CD4-positive, alpha-beta T cell (primary cell): ENCODE measurements at places on chromosomes 13 and 19. TPM values are rescaled to one million over a fixed set of nuclear protein-coding genes. Genes with fewer than 3 reads are reported as not detected.
A peak's percentile ranks its signal among the peaks of the same experiment; 100 is the strongest.

PCP2 gene
- total RNA-seq, result 1.9 TPM

GRCh38 chr19:37938353-37938752 lies 31.3 kb downstream of the SIPA1L3 start:
- no peak for DNase-seq
- H3K4me3 ChIP-seq, result no peak overlapping the region
- H3K27ac ChIP-seq, result no peak overlapping the region
- no peaks in the 10 kb centered on the region for H3K4me1 ChIP-seq
- no peaks in the 10 kb centered on the region for H3K27me3 ChIP-seq

DNA sequence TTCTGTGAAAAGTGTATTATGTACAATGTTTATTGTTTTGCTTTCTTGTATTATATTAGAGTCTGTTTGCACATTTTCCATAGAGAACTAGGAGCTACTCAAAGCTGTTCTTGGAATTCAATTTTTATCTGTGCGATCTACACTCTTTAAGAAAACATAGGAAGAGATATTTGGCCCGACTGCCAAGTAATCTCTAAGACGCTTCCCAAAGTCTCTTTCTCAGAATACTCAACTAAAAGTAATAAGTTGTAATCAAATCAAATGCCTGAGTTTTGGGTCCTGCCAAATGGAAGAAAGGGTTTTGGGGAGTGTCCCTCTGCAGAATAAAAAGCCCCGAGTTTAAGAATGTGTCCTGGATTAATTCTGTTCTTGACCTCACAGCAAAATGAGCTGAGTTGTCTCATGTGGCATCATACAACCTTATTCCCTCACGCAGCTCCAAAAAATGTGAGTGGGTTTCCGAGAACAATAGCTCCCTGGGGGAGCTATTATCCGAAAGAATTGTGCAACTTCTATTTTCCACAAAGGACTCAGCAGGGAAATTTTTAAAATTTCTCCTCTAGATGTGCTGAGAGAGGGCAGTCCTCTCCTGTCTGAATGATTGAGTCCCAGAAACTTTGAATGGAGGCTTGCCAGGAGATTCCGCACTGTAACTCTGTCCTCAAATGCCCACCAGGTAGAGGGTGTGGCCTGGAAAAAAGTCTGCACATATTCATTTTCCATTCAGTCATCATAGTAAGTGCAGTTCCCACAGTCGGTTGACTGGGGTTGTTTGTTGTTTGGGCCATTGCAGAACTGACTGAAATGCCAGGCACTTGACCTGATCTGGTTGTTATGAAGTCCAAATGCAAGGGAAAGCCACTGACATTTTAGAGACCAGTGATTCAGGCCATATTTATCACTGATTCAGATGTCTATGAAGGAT lies 280.0 kb upstream of the SOX21 start:
- peaks cover 13% of the 10 kb centered on the region for H3K27me3 ChIP-seq
- H3K36me3 ChIP-seq, result no peaks in the 10 kb centered on the region

GRCh38 chr19:246551-246950 lies 44.7 kb downstream of the PLPP2 start:
- H3K27me3 ChIP-seq, result no peaks in the 10 kb centered on the region
- H3K4me1 ChIP-seq, result no peaks in the 10 kb centered on the region
- no peak for DNase-seq
- no peak overlapping the region for H3K27ac ChIP-seq
- no peak overlapping the region for H3K4me3 ChIP-seq
- no peaks in the 10 kb centered on the region for H3K36me3 ChIP-seq

DNA sequence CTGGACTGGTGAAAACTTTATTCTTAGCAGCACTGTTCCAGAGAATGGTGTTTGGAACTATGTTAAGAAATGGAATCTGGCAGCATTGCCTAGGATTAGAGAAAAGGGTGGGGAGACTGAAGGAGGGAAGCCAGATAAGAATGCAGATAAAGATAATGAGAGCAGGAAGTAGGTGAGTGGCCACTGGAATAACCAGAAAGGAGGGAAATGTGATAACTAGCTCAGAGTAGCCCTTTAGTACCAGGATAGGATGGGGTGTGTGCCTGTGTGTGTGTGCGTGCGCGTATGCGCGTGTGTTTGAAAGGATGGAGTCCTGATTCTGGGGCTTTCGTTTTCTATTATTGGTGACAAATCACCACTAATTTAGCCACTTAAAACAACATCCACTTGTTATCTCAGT lies 33.4 kb upstream of the FRY start:
- H3K4me3 ChIP-seq, result no peak overlapping the region
- H3K27me3 ChIP-seq, result no peaks in the 10 kb centered on the region
- no peaks in the 10 kb centered on the region for H3K4me1 ChIP-seq
- no peak overlapping the region for H3K27ac ChIP-seq

DNA sequence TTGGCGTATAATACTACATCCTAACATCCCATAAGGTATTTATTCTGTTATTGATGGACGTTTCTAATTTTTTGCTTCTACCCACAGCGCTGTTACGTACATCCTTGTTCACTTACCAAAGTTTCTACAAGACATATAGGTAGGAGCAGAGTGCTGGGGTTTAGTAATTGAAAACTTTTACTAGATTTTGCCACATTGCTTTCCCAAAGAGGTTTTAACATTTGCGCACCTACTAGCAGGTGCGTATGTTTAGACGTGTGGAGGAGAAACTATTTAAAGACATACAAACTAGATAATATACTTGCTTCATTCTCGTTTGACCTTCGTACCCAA lies 559 bp upstream of the RPL21 start:
- peaks cover 23% of the 10 kb centered on the region for H3K4me1 ChIP-seq
- DNase-seq, result no peak
- no peaks in the 10 kb centered on the region for H3K27me3 ChIP-seq
- peak overlapping the region; percentile 69 for H3K4me3 ChIP-seq

DNA sequence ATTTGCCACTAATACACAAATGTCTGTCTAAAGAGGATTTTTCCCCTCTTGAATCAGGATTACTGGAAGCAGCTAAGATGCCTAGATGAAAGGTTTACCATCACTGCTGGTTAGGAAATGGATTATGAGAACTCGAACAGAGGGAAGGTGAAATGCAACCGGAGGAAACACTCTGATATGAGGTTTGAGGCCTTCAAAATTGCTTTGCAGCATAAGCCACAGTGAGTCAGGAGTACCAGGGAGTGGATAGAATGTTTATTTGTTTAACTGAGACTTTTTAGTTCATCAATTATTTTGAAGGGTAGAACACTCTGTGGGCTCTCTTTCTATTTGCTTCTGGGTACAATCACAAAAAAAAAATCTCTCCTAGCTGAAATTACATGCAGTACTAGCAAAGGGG lies 18.1 kb downstream of the CDADC1 start:
- no peak overlapping the region for H3K27ac ChIP-seq
- no peaks in the 10 kb centered on the region for H3K4me1 ChIP-seq
- H3K27me3 ChIP-seq, result no peaks in the 10 kb centered on the region
- no peak for DNase-seq
